ENCODE measurements at places on chromosomes 2 and 18.

DNA sequence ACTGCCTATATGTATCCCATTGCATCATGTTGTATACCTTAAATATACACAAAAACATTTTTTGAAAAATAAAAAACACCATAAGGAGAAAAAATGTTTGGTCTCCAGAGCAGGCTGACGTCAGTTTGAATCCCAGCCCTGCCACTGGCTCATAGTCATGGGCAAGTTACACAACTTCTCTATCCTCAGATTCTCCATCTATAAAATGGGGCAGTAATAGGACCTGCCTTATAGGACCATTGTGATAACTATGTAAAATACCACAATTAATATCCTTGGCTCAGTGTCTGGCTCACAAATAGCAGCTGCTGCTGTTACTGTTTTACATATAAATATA lies 135.6 kb downstream of the SMAD7 start:
- no peak for DNase-seq

- DNase-seq = no peak
Observed at GRCh38 chr18:57185434-57185833, 38.5 kb downstream of the BOD1L2 start.

DNA sequence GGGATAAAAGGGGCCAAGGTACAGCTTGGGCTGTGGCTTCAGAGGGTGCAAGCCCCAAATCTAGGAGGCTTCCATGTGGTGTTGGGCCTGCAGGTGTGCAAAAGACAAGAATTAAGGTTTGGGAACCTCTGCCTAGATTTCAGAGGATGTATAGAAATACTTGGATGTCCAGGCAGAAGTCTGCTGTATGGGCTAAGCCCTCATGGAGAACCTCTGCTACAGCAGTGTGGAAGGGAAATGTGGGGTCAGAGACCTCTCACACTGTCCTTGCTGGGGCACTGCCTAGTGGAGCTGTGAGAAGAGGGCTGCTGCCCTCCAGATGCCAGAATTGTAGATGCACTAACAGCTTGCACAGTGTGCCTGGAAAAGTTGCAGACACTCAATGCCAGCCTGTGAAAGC lies 880.6 kb upstream of the ID2 start:
- no peak for DNase-seq

DNA sequence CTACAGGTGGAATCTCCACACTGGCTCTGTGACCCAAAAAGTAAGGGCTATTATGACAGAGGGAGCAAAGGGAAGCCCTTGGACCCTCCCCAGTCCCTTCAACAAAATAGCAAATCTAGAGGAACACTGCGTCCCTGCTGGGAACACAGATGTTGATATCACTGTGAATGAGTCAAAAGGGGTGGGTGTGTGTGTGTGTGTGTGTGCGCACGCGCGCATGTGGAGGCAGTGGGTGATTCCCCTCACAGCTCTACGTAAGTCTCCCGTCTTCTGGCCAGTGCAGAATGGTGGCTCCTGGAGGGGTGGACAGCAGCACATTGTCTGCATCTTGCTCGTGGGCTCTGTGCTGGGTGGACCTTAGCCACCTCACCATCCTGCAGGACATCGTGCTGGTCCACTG lies 7.8 kb upstream of the C2orf72 start:
- no peak for DNase-seq

GRCh38 chr2:41963661-41964525 lies 83.9 kb upstream of the PKDCC start:
- no peak for DNase-seq

- no peak for DNase-seq
Observed at GRCh38 chr2:16127958-16128357, 187.6 kb downstream of the MYCN start.

All from G401 (cell line).